Activated T-cell treated with anti-CD3 and anti-CD28 coated beads, Interleukin-2, amount 50 U/mL, for 4 hours (primary cell): ENCODE measurements at places on chromosomes 6 and 20.
A peak's percentile ranks its signal among the peaks of the same experiment; 100 is the strongest.

- no peak for DNase-seq
Measured at GRCh38 chr20:63826753-63827152, 4.3 kb downstream of the ZBTB46 start.

DNA sequence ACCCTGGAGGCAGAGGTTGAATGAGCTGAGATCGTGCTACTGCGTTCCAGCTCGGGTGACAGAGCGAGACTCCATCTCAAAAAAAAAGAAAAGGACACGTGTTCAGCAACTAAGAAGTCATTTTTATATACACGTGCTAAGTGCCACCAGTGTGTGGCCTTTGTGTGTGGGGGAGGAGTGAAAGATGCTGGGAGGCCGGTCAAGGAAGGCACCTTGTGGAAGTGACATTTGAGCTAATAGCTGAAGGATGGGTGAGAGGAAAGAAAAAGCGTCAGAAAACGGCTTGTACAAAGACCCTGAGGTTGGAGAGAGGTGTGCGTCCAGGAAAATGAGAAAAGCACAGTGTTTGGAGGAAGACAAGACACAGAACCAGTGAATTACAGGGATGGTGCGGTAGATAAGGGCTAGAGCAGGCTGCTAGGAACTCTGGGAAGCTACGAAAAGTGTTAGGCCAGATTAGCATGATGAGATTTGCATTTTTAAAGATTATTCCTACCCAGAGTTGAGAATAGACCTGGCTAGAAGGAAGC, 11.6 kb downstream of the RREB1 start:
- no peak for DNase-seq

- DNase-seq, result no peak
Measured at GRCh38 chr6:150025201-150025917, at the start of gene RAET1L. Gene RAET1L, minus strand, starts transcription at chr6:150025532. Its CDS starts 61 bp downstream, at chr6:150025471.

DNA sequence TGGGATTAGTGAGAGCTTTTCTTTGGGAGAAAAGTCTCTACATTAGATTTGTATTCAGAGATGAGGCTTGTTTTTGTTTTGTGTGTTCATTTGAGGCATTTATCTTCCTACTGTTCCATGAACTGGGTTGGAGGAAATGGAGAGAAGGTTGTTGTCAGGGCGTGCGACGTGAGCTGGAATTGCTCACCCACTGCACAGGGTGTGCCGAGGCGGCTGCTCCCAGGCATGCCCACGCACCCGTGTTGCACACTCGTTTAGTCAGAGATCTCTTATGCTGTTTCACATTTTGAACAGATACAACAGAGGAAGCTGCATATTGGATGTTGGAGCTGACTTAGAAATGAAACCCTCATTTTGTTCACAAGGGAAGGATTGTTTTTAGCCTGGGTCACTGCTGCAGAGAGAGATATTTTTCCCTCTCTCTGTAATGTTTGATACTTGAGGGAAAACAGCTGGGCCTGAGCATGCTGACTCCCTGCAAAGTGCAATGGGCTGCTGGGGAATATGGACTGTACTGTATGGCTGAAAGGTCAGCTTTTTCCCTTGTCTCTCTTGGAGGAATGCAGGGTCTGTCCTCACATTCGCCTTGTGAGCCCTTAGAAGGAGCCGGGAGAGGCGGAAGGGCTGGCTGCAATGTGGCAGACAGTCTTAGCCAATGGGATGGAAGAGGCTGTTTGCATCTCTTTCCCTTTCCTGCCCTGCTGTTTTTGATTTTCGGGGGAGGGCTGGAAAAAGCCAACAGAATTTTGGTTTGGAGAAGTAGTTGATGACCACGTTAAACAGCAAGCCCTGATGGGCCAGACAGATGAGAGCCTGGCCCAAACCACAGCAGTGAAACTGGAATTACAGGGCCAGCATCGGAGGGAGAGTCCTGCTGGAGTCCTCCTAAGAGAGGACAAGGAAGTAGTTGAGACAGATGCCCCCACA, 170.8 kb downstream of the SASH1 start:
- no peak for DNase-seq

DNA sequence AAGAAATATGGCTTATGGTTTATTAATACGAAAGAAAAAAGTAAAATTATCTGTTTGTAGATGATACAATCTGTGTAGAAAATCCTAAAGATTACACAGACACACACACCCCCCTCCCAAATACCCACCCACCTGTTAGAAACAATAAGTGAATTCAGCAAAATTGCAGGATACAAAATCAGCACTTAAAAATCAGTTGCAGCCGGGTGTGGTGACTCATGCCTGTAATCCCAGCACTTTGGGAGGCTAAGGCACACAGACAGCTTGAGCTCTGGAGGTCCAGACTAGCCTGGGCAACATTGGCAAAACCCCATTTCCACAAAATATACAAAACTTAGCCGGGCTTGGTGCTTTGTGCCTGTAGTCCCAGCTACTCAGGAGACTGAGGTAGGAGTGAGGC, 42.3 kb downstream of the NINL start:
- no peak for DNase-seq

GRCh38 chr20:25676164-25676809, 20.4 kb downstream of the ZNF337 start:
- DNase-seq, result no peak

DNA sequence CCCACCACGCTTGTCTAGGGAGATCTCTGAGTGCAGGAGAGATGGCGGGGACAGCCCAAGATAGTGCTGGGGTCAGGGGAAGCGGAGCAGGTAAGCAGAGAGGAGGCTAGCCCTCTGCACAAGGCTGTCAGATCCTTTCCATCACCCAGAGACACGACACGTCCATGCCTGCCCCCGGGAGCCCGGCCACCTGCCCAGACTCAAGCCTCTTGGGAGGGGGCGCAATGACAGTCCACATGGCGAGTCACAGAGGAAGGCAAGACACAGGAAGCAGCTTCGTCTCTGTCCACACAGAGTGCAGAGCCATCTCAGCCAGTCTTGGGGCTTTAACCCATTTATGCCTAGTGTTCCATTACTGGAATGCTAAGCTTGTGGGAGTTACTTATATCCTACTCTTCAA, 78.4 kb downstream of the PREX1 start:
- no peak for DNase-seq

GRCh38 chr6:121549736-121550135, 114.3 kb downstream of the GJA1 start:
- no peak for DNase-seq

GRCh38 chr6:89612121-89612520, 26.4 kb downstream of the LYRM2 start:
- no peak for DNase-seq

DNA sequence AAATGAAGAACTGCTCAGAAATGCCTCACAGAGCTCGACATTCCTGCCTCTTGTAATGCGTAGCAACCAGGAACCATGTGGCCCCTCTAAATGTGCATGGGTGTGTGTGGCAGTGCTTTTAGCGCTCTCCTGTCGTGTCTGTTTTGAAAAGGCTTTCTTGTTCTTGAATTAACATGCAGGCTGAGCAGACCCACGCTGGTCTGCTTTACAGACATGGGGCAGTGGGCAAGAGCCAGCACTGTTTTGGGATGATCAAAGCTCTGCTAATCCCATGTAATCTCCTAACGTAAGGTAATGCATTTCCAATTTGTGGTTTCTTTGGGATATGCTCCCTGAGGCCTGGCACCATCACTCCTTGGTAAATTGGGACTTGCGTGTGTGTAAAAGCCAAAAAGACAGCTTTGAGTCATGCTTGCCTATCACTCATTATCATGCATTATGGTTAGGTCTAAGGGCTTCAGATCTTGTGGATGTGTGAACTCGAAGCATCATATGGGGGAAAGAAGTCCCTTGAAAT, 11.8 kb downstream of the RIPOR2 start:
- DNase-seq, result no peak

- no peak for DNase-seq
Measured at GRCh38 chr20:2295286-2295685, 515 bp upstream of the TGM3 start.

DNA sequence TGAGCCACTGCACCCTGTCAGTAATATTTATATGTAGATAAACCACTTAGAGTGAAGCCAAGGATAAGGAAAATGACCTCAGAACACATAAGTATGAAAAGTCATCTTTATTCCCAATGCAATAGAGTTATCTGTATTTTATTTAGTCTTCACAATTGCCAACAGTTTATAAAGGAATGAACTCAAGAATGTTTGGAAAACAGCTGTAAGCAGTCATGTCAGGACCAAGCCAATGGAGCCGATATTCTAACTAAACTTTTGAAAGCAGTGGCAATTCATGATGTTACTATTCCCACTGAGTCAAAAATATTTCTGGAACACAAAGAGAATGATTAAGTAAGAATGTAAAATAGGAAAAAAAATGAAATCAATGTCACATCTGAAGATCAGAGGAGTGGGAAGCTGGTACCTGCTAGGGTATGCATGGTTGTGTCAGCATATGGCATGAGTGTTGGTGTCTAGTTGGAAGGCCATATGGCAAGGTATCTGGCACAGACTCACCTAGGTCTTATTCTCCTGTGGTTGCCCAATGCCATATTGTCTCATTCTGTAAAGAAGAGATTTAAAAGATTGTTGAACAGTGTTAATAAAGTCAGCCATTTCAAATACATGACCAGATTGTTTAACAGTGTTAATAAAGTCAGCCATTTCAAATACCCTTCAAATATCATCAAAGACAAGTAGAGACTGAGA, 118.2 kb downstream of the ADAT2 start:
- DNase-seq, result no peak

- no peak for DNase-seq
Measured at GRCh38 chr6:42556462-42556861, 7.4 kb upstream of the UBR2 start.

GRCh38 chr6:167125410-167125809, 2.5 kb downstream of the CCR6 start:
- no peak for DNase-seq

DNA sequence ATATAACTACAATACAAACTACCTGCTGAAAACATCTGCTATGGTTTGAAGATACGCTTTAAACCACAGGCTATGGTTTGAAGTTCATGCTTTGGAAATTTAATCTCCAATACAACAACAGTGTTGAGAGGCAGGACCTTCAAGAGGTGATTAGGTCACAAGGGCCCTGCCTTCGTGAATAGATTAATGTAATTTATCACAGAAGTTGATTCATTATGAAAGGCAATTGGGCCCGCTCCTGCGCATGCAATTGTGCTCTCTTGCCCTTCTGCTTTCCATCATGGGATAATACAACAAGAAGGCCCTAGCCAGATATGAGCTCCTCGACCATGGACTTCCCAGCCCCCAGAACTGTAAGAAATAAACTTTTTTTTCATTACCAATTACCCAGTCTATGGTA, 21.2 kb downstream of the REPS1 start:
- no peak for DNase-seq

GRCh38 chr20:5164645-5165625, 38.1 kb downstream of the CDS2 start:
- no peak for DNase-seq

GRCh38 chr20:20487811-20488210, 119.9 kb downstream of the INSM1 start:
- DNase-seq, result no peak

DNA sequence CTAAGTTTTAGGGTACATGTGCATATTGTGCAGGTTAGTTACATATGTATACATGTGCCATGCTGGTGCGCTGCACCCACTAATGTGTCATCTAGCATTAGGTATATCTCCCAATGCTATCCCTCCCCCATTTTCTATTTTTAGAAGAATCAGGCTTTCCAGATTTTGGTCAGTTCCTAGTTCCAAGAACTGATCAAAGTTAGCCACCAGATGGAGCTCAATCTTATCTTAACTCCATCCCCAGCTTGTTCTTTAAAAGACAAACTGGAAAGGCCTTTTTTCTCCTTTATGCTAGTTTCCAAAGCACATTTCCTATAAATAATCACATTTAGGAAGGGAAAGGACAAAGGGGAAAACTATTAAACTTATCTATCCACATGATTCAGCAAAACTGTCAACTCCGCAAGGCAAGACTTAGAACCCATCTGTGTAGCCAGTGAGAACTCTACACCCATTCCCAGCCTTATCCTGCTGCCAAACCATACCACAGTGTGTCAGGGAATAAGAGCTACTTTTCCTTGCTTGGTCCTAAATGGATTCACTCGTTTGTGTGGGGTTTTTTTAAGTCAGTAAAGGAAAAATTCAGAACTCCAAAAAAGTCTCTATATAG, 22.8 kb upstream of the KHDC1 start:
- no peak for DNase-seq

- no peak for DNase-seq
Measured at GRCh38 chr6:161954699-161955276, 680.9 kb upstream of the AGPAT4 start.

GRCh38 chr20:32674362-32674789, 635 bp upstream of the C20orf203 start:
- peak; percentile 74 for DNase-seq

GRCh38 chr20:32577023-32577422, 8.1 kb downstream of the NOL4L start:
- DNase-seq, result no peak

DNA sequence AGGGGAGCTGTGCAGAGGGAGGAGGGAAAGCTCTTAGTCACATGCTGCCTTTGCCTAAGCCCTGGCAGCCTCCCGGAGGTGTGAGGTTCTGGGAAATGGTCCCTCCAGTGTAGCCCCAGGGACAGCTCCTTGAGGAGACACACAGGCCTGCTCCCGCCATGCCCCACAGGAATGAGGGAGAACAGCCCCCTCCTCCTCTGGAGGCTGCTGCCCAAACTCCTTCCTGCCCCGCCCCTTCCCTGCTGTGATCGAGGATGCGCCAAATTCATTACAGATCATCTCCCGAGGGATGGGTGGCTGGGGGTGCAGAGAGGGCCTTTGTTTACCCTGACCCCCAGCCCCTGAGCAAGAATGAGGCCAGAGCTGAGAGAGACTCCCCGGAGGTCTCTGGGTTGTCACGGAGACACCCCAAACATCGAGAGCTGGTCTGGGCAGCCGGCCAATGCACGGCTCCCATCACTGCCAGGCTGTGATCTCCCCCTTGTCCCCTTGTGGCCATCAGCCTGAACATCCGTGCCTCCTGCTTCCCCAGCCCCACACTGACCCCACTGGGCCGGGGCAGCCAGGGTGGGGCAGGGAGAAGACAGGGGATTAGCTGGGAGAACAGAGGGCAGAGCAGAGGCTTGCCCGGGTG, 8.4 kb downstream of the CYP21A2 start:
- DNase-seq, result no peak

- DNase-seq, result no peak
Measured at GRCh38 chr6:164010441-164011103, 596.1 kb downstream of the QKI start.

DNA sequence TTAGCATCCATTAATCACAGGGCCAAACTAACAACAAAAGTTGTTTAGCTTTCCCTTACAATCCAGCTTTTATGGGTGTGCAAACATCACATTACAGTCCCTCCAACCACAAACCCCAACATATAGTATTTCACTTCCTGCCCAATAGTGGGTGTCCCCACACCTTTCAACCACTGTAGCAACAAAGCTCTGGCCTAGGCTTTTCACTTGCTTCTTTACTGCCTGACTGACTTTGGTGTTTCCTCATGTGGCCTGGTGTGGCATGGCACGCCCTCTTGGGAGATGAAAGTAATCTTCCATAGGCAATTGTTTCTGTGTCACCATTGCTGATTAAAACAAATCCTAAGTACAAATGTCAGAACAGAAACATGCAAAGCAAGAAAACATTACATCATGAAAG, 46.3 kb downstream of the MCM8 start:
- no peak for DNase-seq

- DNase-seq, result no peak
Measured at GRCh38 chr6:127402890-127403617, 56.1 kb downstream of the KIAA0408 start.

- no peak for DNase-seq
Measured at GRCh38 chr6:135283926-135284325, 102.8 kb downstream of the MYB start.
